ENCODE measurements at places on chromosomes 7 and 10.

DNA sequence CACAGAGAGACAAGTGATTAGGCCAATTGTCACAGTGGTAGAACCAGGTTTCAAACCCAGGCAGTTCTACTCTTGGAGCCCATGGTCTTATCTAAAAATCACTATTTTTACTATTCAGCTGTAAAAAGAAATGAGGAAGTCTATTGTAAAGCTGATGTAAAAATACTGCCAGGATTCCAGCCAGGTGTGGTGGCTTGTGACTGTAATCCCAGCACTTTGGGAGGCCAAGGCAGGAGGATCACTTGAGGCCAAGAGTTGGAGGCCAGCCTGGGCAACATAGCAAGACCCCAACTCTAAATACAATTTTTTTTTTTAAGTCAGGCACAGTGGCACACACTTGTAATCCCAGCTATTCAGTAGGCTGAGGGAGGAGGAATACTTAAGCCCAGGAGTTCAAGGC, 40.4 kb downstream of the HIP1 start:
- no peak for DNase-seq

GRCh38 chr10:30967650-30968410, 63.8 kb downstream of the ZNF438 start:
- DNase-seq = no peak

- DNase-seq = no peak
Measured at GRCh38 chr10:131591936-131592335, 280.4 kb upstream of the TCERG1L start.

GRCh38 chr10:34931216-34931615, 116.1 kb upstream of the PARD3 start:
- DNase-seq = no peak

DNA sequence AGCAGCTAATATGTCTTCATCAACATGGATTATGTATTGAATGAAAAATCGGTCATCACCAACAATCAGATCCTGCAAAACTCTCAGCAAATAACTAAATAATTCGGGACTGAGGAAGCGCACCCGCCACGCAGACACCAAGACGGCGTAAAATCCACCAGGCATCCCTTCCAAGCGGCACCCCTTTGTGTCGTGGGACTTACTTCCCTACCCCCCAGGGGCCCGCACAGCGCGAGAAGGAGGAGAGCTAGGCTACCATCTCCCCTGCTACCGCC, 721 bp downstream of the ARL3 start:
- peak; percentile 58 for DNase-seq

GRCh38 chr7:112192236-112193154, 13.7 kb downstream of the DOCK4 start:
- no peak for DNase-seq

DNA sequence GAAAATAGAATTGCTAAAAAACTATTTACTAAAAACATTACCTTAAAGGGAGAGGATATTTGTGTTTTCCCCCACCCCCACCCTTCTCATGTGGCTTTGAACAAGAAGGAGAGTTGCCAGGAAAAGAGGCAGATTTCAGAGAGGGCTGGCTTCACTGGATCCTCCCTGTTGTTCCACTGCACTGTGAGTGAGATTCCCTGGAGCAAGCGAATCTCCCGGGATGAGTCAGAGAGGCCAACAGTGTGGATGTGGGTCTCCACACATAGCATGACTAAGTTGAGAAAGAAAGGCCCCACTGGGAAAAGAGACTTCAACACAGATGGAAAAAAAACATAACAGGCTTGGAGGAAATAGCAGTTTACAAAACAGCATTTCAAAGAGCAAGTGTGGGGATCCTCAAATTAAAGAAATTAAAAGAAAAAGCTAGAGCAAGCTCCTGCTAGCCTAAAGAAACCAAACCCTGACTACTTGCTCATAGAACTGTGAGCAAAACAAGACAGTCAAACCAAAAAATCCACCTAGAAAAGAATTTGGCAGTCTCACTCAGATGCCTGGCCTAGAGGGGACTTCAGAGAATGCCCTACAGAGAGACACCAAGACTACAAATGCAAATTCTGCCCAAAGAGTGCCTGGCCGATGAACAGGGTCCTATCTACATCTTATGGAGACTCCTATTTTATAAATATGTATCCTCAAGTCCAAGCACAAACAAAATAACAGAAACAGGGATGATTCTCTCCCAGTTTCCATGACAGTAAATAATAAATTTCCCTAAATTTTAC, 3.4 kb downstream of the CAV1 start:
- no peak for DNase-seq

DNA sequence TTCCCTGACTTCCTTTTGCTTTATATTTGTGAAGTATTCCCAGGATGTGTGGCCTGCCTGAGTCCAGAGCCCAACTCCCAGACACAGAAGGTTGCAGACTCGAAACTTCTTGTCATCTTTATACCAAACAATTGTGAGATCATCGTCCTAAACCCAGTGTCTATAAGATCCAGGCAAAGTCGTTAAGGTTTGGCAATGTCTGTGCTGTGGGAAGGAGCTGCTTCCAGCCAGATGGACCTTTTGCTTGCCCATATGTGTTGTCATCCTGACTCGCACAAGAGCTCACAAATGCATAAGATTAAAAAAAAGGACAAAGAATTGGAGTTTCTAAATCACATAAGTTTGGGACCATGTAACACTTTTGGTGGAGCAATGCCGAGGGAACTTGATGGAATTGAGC, 37.0 kb downstream of the WNT2 start:
- DNase-seq = no peak

GRCh38 chr7:26553582-26553981, 261.9 kb downstream of the SNX10 start:
- no peak for DNase-seq

DNA sequence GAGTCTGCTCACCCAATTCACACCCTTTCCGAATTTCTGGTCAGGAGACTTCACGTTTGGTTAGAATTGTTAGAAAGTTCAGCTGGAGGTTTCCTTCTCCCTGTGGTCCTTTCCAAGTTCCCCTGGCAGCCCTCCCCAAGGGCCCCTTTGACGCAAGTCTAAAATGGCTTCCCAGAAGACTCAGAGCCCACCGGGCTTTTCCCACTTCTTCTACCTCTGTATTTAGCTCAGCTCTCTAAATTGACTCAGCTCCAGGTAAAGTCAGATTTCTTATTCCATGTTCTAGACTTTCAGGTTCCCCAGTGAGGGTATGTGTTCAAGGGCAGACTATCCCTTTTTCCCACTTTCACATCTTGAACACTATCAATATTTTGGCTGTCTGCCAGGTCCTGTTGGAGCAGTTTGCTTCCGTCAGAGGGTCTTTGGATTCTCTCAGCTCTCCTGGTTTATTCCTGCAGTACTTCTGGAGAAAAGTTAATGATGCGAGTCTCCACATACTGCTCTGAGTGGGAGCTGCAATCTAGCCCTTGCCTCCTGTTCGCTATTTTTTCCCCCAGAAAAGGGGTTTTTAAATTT, 53.1 kb upstream of the ZNF273 start:
- no peak for DNase-seq

DNA sequence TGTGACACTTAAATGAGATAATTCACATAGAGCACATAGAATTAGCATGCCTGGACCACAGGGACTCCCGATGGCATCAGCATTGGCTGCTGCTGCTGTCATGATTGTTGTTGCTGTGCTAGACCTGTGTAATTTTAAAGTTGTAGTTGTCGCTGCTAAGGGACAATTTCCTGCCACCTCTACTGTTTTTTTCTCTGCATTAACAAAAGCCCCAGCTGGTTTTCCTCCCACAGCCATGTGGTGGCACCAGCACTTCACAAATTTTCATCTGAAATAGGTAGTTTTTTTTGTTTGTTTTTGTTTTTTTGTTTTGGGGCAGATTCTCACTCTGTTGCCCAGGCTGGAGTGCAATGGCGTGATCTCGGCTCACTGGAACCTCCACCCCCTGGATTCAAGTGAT, 25.4 kb upstream of the PRXL2A start:
- no peak for DNase-seq

DNA sequence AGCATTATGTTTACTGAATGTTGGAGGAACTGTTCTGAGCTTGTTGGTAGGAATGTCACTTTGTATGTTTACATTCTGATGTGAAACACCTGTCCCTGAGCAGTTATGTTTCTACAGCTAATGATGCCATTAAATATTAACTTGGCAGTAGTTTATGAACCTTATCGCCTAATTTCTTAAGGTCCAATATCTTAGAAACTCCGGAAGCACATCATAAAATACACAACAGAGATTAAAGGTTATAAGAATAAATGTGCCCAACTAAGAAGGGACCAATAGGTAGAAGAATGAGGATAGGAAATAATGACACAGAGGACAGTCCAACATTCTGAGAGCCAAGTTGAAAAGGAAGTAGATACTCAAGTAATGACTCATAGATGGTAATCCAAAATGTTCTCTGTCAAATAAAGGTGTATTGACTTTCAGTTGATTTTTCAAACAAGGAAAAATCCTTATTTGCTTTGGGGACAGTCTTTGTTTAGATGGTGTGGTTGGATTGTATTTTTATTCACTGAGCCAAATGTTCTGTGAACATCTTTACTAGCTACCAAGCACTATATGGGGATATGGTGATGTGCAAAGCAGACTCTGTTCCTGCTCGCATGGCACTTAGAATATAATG, 31.9 kb downstream of the LCOR start:
- no peak for DNase-seq

Measured in activated T-helper 9 cell treated with anti-CD3 and anti-CD28 coated beads, Interleukin-2, amount 50 U/mL, for 16 hours (primary cell).